Activated CD4-positive, alpha-beta T cell treated with anti-CD3 and anti-CD28 coated beads for 36 hours (primary cell): ENCODE measurements at places on chromosomes 5 and 9.

GRCh38 chr5:35229076-35230037 is 930 bp downstream of the PRLR start:
- DNase-seq: peak; percentile 32

- DNase-seq: peak; percentile 57
These were observed 6.6 kb downstream of the PCDH12 start for GRCh38 chr5:141951332-141951781.

DNA sequence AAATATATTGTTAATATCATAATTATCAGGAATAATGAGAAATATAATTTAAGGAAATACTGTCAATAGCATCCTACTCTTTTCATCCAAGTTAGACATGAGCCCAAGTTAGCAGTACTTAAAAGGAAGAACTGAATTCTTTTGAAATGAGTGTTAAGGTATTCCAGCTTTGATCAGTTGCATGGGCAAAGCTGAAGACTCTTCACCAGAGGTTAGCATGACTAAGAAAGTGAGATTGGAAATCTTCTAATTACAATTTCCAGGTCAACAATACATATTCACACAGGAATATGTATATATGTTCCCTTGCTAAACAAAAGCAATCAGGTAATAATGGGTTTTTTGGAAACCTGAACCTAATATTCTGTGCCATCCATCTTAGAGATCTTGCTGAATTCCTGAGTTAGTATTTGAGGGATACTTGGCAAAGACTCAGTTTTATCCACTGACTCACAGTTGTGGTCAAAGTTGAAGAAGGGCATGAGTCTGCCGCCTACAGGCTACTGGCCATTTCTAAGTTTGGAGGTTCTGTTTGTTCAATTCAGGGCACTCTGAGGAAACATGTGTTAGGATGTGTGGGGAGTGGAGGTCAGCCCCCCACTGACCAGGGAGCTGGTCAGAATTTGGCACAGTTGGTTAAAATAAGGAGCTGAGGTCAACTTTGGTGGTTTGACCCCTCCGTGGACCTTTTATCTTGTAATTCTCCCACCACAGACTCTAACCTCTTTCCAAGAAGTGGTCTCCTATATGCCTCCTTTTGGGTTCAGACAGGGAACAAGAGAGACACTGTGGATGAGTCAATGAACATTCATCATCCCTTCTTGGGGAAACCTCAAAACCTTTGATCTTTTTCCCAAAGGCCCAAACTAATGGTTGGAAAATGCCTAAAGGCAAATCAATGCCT is 118.3 kb downstream of the PIK3R1 start:
- DNase-seq: no peak

GRCh38 chr9:126173929-126174328 is 152.7 kb upstream of the MVB12B start:
- no peak for DNase-seq

- DNase-seq: no peak
These were observed 141.4 kb downstream of the AOPEP start for GRCh38 chr9:94867842-94868312.

- DNase-seq: no peak
These were observed 132.9 kb downstream of the NFIB start for GRCh38 chr9:14180960-14181537.

GRCh38 chr5:106254784-106255183 is 1416.0 kb downstream of the EFNA5 start:
- DNase-seq: no peak

GRCh38 chr5:54438620-54439389 is 16.7 kb upstream of the HSPB3 start:
- DNase-seq: no peak

DNA sequence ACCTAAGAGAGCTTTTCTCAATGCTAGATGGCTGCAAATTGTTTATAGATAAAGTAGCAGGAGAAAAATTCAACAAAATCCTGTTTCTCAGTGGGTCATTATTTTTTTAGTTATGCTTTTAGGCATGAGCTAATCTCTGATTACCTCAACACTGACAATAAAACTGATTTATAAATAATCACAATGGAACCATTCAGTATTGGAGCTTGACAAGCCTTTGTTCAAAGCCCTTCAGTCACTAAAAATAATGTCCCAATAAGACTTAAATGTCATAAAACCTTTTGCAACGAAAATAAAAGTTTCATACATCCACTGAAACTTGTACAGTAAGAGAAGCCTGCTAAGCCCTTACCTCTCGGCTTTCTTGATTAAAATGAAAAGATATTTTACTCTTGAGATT is 27.2 kb downstream of the PTPDC1 start:
- no peak for DNase-seq

GRCh38 chr5:56262279-56262678 is 29.1 kb upstream of the ANKRD55 start:
- DNase-seq: no peak

GRCh38 chr5:42423285-42424165 is at the start of gene GHR:
Gene GHR (plus strand): TSS chr5:42423439. CDS start chr5:42565875, 142,436 bp downstream.
- peak; percentile 54 for DNase-seq

GRCh38 chr5:133611357-133612248 is 738 bp downstream of the FSTL4 start:
- DNase-seq: no peak

DNA sequence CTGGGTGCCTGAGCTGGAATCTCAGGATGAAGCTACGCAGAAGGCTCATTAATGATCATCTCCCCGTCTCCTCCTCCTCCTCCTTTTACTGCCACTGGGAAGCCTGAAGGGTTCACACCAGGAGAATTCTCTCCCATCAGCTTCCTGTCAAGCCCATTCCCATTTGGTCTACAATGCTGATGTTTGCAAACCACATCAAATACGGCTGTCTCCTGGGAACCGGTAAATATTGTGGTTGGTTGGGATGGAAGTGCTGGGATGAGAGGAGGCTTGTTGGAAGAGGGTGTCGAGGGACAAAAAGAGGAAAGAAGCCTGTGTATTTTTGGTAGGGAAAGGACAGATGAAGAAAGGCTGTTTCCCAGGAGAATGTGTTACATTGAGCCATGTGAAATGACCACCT is 13.2 kb upstream of the S1PR3 start:
- no peak for DNase-seq

DNA sequence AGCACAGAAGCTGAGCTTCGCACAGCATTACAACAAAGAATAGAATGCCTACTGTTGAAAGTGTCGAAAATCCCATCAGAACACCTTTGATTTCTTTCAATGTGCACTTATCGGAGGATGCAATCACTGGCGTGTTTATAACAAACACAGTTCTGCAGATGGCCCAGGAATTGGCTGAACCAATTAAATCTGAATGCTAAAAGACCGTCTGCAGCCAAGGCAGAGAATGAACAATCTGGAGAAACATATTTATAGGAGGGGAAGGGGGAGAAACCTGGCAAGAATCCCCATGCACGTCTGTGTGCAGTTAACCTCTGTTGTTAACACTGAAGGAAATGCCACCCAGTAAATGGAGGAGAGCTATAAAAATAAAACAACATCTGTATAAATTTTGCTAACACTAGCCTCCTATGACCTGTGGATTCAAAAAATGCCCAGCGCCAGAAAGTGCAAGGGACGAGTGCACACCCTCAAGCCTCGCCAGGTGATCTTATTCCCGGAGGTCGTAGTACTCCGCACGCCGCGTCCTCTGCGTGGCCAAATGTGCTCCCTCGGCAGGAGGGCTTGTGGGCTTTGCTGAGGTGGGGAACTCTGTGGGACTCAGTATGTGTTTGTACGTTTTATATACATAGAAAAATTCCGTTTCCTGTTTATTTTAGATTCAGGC is 56.8 kb downstream of the PTCH1 start:
- no peak for DNase-seq

DNA sequence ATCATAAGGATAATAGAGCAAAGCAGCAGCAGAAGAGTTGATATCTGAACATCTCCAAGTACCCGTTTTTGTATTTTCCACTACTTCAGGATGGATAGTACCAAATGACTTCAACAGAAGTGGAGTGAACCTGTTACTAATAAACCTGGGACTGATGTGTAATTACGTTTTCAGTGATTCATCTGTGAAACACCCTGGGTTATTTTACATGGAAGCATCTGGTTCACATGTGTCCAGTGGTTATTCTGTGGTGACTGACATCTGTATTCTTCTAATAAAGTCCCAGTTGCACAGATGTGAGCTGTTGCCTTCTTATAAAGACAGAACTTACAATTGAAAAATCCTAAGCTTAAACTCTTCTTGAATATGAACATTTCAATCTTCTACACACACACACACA is 139.7 kb upstream of the VCAN start:
- no peak for DNase-seq

GRCh38 chr9:32579706-32580331 is 6.9 kb upstream of the NDUFB6 start:
- peak; percentile 87 for DNase-seq

DNA sequence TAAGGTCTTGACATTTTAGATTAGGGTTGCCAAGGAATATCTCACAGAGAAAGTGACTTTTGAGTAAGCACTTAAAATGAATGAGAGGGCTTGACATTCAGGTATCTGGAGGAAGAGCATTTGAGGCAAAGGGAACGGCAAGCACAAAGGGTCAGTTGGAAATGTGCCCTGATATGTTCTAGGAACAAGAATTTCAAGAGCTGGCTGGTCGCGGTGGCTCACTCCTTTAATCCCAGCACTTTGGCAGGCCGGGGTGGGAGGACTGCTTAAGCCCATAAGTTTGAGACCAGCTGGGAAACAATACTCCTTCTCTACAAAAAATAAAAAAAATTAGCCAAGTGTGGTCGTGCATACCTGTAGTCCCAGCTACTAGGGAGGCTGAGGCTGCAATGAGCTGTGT is 16.5 kb downstream of the KIAA1958 start:
- DNase-seq: no peak

DNA sequence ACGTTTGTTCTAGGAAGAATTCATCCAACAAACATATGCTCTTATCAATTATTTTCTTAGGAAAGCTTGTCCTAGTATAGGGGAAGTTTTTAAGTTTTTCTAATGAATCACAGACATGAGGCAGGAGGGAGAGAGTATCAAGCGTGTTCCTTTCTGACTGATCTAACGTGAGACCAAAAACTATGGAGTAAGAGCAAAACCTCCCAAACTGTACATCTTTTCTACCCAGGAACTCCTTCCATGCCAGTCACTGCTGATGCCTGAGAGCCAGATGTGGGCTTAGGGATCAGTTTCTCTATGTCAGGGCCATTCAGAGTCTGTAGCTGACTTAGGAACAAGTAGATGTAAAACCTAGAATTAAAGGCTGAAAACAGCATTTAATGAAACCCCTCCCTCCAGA is 51.7 kb upstream of the NFIB start:
- DNase-seq: no peak

DNA sequence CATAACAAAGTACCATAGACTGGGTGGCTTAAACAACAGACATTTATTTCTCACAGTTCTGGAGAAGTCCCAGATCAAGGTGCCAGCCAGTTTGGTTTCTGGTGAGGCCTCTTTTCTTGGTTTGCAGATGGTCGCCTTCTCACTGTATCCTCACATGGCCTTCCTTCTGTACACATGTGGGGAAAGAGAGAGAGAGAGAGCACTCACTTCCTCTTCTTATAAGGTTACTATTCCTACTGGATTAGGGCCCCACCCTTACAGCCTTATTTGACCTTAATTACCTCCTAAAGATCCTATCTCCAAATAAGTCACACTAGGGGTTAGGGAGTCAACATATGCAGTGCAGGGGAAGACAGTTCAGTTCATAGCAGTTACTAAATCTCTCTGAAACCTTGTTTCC is 205.6 kb upstream of the GDNF start:
- no peak for DNase-seq

DNA sequence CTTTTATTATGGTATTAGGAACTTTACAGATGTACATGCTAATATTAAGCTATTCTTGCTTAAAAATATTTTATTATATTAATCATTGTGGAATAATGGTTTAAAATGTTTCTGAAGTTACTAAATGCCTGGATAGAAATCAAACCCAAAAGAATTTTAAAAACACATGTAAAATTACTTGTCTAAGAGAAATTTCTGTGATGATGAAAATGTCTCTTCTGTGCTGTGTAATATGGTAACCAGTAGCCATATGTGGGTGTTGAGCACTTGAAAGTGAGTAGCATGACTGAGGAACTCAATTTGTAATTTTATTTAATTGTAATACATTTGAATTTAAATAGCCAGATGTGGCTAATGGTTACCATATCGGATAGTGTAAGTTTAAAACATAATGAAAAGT is 66.7 kb upstream of the HSPB3 start:
- DNase-seq: no peak

- no peak for DNase-seq
These were observed 5.4 kb upstream of the MOCS2 start for GRCh38 chr5:53114988-53115387.

DNA sequence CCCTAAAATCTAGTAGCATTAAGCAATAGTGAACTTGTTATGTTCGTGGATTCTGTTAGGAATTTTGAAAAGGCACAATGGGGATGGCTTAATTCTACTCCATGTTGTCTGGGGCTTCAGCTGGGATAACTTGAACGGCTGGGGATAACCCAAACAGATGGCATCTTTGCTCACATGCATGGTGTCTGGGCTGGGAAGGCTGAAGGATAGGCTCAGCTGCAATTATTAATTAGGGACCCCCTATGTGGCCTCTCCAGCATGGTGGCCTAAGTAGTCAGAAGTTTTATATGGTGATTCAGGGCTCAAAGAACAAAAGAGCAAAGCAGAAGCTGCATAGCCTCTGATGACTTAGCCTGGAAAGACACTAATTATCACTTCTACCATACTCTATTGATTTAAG is 551.1 kb downstream of the PSAT1 start:
- no peak for DNase-seq

GRCh38 chr5:158621391-158621790 is 478.3 kb downstream of the EBF1 start:
- no peak for DNase-seq

DNA sequence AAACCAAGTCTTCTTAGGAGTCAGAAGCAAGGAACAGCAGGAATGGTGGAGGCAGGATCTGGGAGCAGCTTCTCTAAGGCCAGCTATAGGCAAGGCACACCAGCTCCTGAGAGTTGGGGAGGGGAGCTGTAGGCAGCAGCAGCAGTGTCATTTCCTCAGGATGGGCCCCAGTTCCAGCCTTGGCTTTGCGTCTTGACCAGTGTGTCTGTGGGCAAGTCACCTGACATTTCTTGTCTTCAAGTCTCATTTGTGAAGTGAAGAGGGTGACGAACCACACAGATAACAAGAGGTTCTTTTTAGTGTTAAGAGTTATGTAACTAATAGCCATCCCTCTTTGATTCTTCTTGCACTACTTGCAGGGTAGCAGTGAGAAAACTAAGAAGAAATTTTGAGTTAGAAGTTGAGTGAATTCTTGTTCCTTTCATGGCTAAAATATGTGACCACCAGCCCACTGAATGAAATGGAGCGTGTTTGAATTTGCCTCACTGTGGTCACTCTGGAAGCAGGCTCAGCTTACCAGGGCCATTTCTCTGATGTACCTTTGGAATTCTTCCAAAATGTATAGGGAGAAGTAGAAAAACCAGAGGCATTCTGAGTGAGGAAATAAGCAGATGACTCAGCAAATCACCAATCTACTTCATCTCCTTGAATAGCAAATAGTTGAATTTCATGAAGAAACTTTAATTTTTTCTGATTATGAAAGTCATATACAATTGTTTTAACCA is 42.4 kb downstream of the RHOBTB3 start:
- no peak for DNase-seq
